ENCODE measurements at places on chromosomes 7 and 10.
A peak's percentile ranks its signal among the peaks of the same experiment; 100 is the strongest.

DNA sequence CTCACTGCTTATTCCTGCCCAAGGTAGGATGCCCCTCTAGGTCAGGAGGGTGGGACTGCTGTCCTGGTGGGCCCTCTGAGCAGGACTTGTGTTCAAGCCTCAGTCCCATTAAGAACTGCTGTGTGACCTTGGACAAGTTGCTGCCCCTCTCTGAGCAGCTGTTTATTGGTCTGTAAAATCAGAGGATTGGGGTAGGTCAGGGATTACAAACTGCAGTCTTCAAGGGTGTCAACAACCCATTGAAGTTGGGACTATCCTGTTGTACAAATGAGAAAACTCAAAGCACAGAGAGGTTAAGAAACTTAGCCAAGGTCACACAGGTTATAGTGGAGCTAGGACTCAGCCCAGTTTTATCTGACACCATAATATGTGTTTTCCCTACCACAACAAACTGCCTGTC, 55.3 kb downstream of the ZMIZ1 start:
- no peak for DNase-seq

GRCh38 chr7:101370836-101371235, 8.2 kb downstream of the COL26A1 start:
- no peak for DNase-seq

DNA sequence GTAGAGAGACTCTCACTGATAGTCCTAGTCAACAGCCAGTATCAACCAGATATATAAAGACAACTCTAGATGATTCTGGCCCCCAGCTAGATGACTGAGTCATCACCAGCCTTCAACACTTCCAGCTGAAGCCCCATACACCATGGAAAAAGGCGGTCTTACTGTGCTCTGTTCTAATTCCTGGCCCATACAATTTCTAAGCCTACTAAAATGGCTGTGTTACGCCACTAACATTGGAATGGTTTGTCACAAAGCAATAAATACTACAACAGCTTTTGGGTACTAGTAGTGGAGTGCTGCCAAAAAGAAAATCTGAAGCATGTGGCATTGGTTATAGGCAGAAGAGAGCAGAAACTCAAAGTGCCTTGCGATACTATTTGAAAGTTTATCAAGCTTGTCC, 13.0 kb upstream of the TES start:
- DNase-seq: no peak

- no peak for DNase-seq
Measured at GRCh38 chr7:35253710-35254495, at the start of gene TBX20. Gene TBX20, minus strand, starts transcription at chr7:35254100. Its CDS starts 480 bp downstream, at chr7:35253620.

DNA sequence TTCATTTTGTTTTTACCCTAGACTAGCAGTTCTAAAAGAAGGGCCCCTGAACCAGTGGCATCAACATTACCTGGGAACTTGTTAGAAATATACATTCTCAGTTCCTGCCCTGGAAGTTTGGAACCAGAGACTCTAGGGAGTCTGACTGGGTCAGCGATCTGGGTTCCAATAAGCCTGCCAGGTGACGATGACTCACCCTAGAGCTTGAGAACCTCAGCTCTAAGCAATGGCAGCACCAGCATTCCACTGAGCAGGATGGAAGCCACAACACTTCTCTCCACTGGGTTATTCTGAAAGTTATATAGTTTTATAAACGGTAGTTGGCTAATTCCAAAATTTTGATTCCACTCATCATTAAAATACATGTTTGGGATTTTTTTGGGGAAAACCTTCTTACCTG, 97.0 kb upstream of the AMPH start:
- DNase-seq: no peak

DNA sequence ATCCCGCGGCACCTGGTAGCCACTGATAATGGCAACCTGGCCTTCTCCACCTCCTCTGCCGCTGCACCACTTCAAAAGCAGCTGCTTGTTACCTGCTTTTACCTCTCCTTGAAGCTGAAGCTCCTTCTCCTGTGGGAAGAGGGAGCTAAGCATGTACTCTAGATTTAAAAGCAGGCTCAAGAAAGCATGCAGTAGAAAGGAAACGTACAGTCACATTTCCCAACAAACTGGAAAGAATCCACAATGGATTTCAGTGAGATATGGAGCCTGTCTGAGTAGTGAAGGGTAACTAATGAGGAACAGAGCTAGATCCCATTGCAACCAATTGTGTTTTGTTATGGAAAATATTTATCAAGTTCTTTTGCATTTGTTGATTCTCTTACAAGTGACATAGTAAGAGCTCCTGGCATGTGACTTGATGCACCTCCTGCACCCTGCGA, 457.4 kb upstream of the GALNT17 start:
- no peak for DNase-seq

GRCh38 chr7:41448104-41448503, 254.8 kb downstream of the INHBA start:
- no peak for DNase-seq

- no peak for DNase-seq
Measured at GRCh38 chr10:105964009-105964408, 1200.5 kb downstream of the SORCS1 start.

- DNase-seq: no peak
Measured at GRCh38 chr10:127802531-127803095, 65.6 kb downstream of the FOXI2 start.

- no peak for DNase-seq
Measured at GRCh38 chr7:74174606-74175082, 488 bp downstream of the EIF4H start.

- DNase-seq: no peak
Measured at GRCh38 chr10:126058507-126058906, 162.1 kb downstream of the FANK1 start.

- no peak for DNase-seq
Measured at GRCh38 chr10:120641695-120642094, 184.7 kb downstream of the PLPP4 start.

GRCh38 chr10:34814223-34814912, 728 bp downstream of the PARD3 start:
- no peak for DNase-seq

GRCh38 chr10:75770626-75771081, 339.2 kb downstream of the LRMDA start:
- DNase-seq: no peak

DNA sequence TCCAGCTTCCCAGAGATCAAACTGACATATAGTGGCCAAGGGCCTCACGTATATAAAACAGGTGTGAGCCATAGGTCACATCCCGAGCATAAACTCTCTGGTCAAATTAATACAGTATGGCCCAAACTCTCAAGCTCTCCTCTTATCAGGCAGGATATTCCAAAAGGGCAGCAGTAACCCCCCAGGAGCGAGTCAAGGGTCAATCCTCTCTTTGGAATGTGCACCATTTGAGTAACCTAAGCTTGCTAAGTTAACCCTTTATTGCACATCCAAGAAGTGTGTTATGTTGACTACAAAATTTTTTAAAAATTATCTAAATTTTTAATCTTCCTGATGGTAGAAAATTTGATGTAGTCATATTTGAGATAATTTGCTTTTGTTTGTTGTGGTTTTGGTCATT, 4.5 kb upstream of the TRIM24 start:
- no peak for DNase-seq

GRCh38 chr10:97914837-97915211, 65.2 kb downstream of the GOLGA7B start:
- DNase-seq: peak; percentile 57

DNA sequence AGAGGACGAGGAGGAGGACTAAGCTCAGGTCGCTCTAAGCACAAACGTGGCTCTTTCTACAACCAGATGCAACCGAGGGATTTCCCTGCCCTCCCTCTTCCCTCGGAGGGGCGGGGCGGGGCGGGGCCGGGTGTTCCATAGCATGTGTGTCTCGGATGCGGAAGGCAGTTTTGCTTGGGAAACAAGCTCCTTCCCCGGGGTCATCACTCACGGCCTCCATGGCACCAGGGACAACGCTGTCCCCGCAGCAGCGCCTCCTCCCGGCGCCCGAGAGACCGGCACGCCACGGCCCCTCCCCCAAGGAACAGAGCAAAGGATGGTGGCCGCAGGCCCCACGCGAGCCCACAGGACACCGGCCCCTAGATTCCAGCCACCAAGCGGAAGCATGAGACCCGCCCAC, 110.5 kb downstream of the PAXIP1 start:
- DNase-seq: no peak

GRCh38 chr10:73139251-73139650, 28.6 kb downstream of the ECD start:
- no peak for DNase-seq

DNA sequence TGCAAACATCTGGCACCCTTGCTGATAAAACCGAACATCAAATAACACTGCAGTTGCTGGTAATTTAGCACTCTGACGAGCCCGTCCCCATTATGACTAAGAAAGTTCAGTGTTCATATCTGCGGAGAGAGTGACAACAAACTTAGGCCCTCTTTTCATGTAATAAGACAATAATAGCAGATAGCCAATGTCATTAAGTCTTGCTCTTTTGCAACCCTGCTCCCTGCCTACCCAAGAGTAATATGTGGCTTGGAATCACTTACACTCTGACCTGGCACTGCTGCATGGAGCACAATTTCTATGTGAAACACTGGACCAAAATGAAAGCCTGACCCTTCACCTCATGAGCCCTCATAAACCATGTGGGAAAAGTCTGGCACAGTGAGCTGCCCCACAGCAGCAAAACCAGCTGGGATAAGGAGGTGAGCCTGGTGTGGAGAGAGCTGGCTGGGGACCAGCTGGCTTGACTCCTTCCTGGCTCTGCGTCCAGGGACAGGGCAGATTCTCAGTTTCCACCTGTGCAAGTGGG, 86.5 kb downstream of the HIPK2 start:
- no peak for DNase-seq
